ENCODE measurements at places on chromosomes 7 and 10.
A peak's percentile ranks its signal among the peaks of the same experiment; 100 is the strongest.

DNA sequence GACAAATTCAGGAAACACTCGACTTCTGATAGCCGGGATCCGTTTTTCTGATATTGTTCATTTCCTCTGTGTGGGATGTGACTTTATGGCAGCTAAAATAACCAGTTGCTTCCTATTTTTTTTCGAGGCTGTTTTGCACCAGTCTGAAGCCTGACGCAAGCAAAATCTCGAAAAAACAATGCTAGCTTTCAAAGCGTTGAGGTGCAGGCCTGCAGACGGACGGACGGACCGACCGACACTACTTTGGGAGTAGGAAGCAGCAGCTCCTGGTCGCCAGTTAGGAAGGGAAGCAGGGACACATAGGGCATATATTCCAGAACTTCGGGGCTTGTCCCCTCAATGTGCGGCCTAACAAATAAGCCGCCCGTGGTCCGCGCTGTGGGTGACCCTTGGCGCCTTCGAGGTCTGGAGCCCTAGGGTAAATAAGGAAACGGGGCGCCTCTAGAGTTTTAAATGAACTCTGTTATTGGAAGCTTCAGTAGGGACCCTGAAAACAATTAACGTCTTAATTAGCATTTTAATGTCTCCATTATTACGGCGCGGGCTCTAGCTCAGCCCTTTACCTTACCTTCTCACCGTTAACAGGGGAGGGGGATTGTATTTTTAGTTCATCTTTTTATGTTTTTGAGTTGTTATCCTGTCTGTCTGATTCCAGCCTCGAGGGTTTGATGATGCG, 1.3 kb downstream of the HHEX start:
- DNase-seq = peak; percentile 28

DNA sequence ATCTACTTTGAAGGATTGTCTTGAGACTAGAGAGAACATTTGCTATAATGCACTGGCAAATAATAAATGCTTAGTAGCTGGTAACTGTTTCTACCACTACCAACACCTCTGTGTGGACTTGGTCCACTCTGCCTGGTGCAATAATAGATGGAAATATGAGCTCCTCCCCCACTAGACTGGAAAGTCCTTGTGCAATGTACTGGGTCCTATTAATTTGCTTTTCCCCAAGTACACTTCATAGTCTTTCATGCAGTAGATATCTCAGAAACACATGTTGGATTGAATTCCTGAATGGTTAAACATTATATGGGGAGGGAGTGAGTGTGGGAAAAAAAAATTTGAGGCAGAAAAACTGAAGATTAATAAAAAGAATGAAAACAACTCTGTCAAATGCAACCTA, 119.3 kb downstream of the C10orf90 start:
- no peak for DNase-seq

DNA sequence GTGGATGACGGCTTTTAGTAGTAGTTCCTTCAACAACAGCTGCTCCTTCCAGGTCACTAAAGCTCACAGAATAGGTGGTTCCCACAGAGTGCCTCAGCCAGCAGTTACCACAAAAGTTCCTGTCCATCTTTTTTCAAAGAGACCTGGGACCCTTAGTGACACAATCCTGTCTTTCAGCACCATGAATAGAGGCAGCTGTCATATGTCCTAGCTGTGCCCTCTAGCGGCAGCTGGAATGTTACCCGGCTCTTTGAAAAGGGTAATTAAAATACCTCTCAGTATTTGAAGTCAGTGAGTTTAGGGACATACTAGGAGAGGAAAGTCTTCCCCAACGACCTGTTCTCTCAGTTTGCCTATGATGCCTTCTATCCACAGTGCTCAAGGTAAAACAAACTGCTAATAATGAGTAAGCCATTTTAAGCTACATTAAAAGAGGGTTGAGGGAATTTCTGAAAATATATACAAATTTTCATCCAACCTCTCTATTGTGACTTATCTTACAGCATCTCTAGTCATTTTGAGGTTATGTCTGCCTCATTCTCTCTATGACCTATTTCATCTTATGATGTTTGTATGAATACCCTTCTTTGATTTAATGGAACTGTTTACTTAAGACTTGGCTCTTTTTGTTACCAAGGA, 290.8 kb downstream of the NXPH1 start:
- peak; percentile 25 for DNase-seq

DNA sequence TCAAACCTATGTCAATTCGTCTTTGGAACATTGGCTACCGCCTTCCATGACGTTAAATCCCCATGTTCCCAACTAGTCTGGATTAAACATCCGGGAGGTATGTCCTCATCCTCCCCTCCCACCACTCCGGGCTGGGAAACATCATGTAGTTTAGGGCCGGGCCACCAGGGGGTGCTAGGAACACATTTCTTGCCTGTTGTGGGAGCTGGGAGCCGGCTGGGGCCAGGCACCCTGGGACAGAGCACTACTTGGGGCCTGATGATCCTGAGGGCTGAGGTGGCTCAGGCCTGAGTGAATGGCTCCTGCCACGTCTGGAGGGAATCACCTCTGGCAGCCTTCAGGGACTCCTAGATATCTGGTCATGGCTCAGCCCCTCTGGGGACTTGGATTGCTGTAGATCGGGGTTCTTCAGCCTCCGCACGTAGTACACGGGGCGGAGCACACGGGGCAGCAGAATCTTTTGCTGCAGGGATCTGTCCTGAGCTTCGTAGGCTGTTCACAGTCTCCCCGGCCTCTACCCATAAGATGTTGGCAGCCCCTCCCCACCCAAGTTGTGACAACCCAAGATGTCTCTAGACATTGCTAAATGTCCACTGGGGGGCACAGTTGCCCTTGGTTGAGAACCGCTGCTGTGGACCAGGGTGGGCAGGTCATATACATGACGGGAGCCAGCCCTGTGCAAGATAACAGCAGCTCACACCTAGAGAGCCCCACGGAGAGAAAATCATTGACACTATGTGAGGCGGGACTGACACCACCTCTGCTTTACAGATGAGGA, 141.2 kb upstream of the ZNF716 start:
- DNase-seq = no peak

GRCh38 chr10:61197057-61197456, 253.1 kb upstream of the RHOBTB1 start:
- no peak for DNase-seq
